Activated naive CD8-positive, alpha-beta T cell treated with anti-CD3 and anti-CD28 coated beads, Interleukin-2, amount 10 ng/mL, durations not matched to agents 7 days and 5 days (primary cell): ENCODE measurements at places on chromosomes 11 and 22. TPM values are rescaled to one million over a fixed set of nuclear protein-coding genes. Genes with fewer than 3 reads are reported as not detected.

NECTIN1 gene
- 1.5 TPM for total RNA-seq

- DNase-seq: no peak
- no peaks in the 10 kb centered on the region for H3K36me3 ChIP-seq
- no peak overlapping the region for H3K4me3 ChIP-seq
- peaks cover 3% of the 10 kb centered on the region for H3K27me3 ChIP-seq
- no peaks in the 10 kb centered on the region for H3K4me1 ChIP-seq
Measured at GRCh38 chr22:37384691-37385090, 42.6 kb downstream of the ELFN2 start.

OR52H1 gene
- not detected for total RNA-seq

ADM2 gene
- 6.7 TPM for total RNA-seq

GRCh38 chr11:27209562-27210005, 153.4 kb downstream of the CCDC34 start:
- peaks cover 2% of the 10 kb centered on the region for H3K27me3 ChIP-seq
- H3K4me3 ChIP-seq: no peak overlapping the region
- no peak for DNase-seq
- no peaks in the 10 kb centered on the region for H3K4me1 ChIP-seq
- no peak overlapping the region for H3K27ac ChIP-seq

GRCh38 chr22:20061481-20061861, 18.6 kb upstream of the DGCR8 start:
- H3K4me3 ChIP-seq: no peak overlapping the region
- DNase-seq: no peak
- H3K27ac ChIP-seq: no peak overlapping the region
- H3K27me3 ChIP-seq: no peaks in the 10 kb centered on the region
- peaks cover 15% of the 10 kb centered on the region for H3K4me1 ChIP-seq
- H3K36me3 ChIP-seq: peaks cover 12% of the 10 kb centered on the region

- no peaks in the 10 kb centered on the region for H3K27me3 ChIP-seq
- H3K36me3 ChIP-seq: no peaks in the 10 kb centered on the region
- H3K27ac ChIP-seq: no peak overlapping the region
- no peaks in the 10 kb centered on the region for H3K4me1 ChIP-seq
Measured at GRCh38 chr11:97979741-97980140, 1041.0 kb upstream of the CNTN5 start.

GRCh38 chr22:38298312-38299005, 18.8 kb downstream of the CSNK1E start:
- H3K4me1 ChIP-seq: no peaks in the 10 kb centered on the region
- H3K4me3 ChIP-seq: no peak overlapping the region
- DNase-seq: peak; percentile 60
- no peaks in the 10 kb centered on the region for H3K27me3 ChIP-seq
- H3K27ac ChIP-seq: no peak overlapping the region
